Posterior cingulate gyrus (tissue), 11 donors: ENCODE measurements at places on chromosomes 7 and 10.

GRCh38 chr7:30862995-30863705 is 48.5 kb upstream of the AQP1 start:
- no peak for DNase-seq

- no peak for DNase-seq
Measured at GRCh38 chr10:634256-634655, 55.2 kb downstream of the DIP2C start.

- DNase-seq, result no peak
Measured at GRCh38 chr7:158740657-158741293, 36.2 kb upstream of the NCAPG2 start.

DNA sequence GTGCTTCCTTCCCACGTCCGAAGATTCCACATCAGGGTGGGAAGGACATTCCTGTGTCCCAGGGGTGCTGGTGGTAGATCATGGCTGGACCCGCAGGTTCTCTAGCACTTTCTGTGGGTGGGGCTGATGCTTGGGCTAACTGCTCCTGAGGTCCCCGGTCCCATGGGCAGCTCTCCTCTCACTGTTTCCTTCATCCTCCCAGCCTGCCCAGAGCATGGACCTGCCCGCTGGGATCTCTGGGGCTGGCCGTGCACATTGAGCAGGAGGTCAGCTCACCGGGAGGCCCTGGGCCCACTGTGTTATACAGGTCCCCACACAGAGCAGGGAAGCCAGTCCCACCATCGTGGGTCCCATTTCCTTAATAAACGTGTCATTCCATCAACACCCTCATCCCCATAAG is 502.3 kb downstream of the TCERG1L start:
- no peak for DNase-seq

GRCh38 chr10:110852255-110852896 is 19.4 kb upstream of the PDCD4 start:
- DNase-seq, result no peak

DNA sequence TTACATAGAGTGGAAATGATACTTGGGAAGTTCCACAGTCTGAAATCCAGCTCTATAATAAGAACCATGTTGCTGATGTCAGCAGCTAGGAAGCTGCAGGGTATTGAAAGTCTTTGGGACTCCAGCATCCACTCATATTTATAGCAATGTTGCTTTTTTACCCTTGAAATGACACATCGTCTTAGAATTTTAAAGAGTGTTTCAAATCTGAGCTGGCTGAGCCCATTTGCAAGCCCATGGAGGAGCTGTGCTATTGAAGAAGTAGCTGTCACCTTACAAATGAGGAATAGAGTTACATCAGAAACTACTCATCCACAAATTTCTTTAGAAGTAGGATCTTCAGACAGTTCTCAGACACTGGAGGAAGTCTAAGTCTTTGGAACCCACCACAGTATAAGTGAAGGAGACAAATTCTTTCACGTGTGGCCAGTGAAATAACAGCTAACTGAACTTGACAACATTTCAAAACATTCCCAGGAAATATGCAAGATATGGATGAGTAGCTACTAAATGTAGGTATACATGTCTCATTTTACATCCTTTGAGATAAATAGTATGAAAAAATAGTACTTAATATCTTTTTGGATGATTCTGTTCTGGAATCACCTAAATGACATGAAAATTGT is 203.6 kb downstream of the ZNF365 start:
- no peak for DNase-seq

- DNase-seq, result no peak
Measured at GRCh38 chr7:106126170-106126938, 14.2 kb upstream of the SYPL1 start.

- DNase-seq, result no peak
Measured at GRCh38 chr7:67564959-67565358, 568.3 kb downstream of the TYW1 start.

- no peak for DNase-seq
Measured at GRCh38 chr10:79431428-79431827, 14.0 kb downstream of the ZCCHC24 start.
